Upper lobe of left lung (tissue), 6 donors: ENCODE measurements at places on chromosomes 16 and 17. TPM values are rescaled to one million over a fixed set of nuclear protein-coding genes. Genes with fewer than 3 reads are reported as not detected.

- peaks cover 5% of the 10 kb centered on the region for H3K4me1 ChIP-seq
- no peak overlapping the region for H3K27ac ChIP-seq
- H3K36me3 ChIP-seq: no peaks in the 10 kb centered on the region
- H3K4me3 ChIP-seq: no peak overlapping the region
- no peak for DNase-seq
Measured at GRCh38 chr17:34843682-34844081, 117.6 kb downstream of the CCT6B start.

Gene CRHR1
- total RNA-seq: not detected

Gene ADGRG1
- total RNA-seq: 39.0 TPM

Gene C16orf86
- total RNA-seq: 5.2 TPM

DNA sequence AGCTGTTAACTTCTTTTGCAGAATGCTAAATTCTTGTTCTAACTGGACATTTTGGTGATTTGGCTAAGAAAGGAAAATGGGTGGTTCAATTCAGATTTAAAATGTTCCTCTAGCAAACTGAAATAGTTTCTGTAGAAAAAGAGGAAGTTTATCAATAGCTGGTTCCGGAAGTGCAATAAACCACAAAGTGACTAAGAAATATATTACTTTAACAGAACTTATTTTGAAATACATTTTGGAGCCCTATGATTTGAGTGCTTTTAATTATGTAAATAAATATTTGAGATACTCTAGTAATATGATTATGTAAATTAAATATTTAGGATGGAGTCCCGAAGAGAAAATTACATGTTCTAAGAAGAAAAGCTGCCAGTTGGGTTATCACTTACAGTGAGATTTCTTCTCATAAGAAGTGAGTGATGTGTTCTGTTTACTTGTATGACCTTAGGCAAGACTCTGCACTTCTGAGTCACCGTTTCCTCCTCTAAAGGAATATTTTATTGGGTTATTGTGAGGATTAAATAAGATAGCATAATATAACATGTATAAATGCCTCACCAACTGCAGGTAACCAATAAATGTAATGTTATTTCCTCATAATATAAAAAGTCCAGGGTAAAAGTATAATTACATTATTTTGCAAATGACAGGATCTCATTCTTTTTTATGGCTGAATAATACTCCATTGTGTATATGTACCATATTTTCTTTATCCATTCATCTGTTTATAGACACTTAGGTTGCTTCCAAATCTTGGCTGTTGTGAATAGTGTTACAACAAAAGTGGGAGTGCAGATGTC, at the start of gene EVI2B:
Gene EVI2B, minus strand, starts transcription at position 73 of the 800 bp plus-strand sequence. CDS start 8,445 bp downstream, outside the sequence.
- DNase-seq: no peak
- no peaks in the 10 kb centered on the region for H3K27me3 ChIP-seq
- H3K4me1 ChIP-seq: peaks cover 7% of the 10 kb centered on the region
- H3K4me3 ChIP-seq: no peak within 1 kb of the TSS
- H3K27ac ChIP-seq: peak within 1 kb of the TSS; percentile 74
- no peaks in the 10 kb centered on the region for H3K36me3 ChIP-seq

DNA sequence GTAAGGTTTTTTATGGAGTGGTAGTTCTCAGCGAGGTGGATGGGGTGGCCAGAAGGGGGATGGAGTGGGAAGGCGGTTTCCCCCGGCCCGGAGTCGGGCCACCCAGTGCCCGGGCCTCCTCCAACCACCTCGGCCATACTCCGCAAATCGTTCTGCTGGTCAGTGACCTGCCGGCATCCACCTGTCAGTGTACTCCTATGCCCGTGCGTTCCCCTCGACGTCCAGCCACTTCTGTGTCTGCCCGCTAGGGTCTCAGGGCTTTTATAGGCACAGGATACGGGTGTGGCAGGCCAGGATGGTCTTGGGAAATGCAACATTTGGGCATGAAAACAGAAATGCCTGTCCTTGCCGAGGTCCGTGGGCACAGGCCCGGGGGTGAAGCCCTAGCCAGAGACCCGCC, 19.3 kb upstream of the ASGR2 start:
- no peaks in the 10 kb centered on the region for H3K36me3 ChIP-seq
- peak; percentile 63 for DNase-seq
- H3K4me3 ChIP-seq: no peak overlapping the region
- H3K27me3 ChIP-seq: no peaks in the 10 kb centered on the region
- H3K4me1 ChIP-seq: peaks cover 8% of the 10 kb centered on the region

GRCh38 chr17:68290955-68291835, at the start of the genes ARSG and SLC16A6:
ARSG (plus strand) TSS chr17:68291495; CDS start chr17:68307494, 15,999 bp downstream.
SLC16A6 (minus strand) TSS chr17:68291127; CDS start chr17:68278320, 12,807 bp downstream.
- no peaks in the 10 kb centered on the region for H3K36me3 ChIP-seq
- peaks cover 39% of the 10 kb centered on the region for H3K4me1 ChIP-seq
- peak; percentile 97 for DNase-seq
- H3K27me3 ChIP-seq: peaks cover 22% of the 10 kb centered on the region
- peak within 1 kb of the TSS; percentile 63 for H3K4me3 ChIP-seq
- H3K27ac ChIP-seq: peak within 1 kb of the TSS; percentile 88

Gene ERN2
- total RNA-seq: 7.3 TPM
